Suprapubic skin (tissue), 4 donors: ENCODE measurements at places on chromosomes 6 and 20. TPM values are rescaled to one million over a fixed set of nuclear protein-coding genes. Genes with fewer than 3 reads are reported as not detected.

The TMEM170B gene
- 1.4 TPM for total RNA-seq

DNA sequence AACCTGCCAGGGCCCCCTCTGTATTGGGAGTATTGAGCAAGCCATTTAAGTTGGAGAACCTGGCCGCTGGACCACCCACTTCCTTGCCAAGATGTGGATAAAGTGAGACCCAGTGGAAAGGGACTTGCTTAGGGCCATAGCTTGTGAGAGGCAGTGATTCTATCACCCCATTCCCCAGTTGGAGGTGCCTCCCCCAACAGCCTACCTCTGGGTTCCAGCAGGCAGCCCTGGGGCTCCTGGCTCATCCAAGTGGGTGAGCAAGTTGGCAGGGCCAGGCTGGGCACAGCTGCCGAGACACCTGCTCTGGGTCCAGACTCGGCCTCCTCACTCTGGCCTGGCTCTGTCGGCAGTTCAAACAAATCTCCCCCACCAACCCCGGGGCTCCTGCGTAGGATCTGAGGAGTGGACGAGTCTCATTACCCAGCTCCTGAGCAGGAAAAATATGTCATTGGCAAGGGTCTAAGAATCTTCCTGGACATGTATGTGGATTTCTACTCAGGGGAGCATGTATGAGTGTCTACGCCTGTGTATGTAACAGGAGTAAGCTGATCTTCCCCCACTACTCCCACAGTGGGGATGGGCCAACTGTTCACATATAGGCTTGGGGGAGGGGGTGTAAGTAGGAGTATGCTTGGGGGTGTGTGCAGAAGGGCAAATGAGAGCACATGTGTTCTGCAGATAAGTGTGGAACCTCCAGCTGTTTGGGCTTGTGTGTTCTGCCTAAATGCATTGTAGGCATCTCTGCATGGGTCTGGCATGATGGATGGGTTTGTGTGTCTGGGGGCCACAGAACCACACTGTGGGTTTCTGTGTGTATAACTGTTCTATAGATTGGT is 1.9 kb downstream of the ID1 start:
- DNase-seq, result no peak

DNA sequence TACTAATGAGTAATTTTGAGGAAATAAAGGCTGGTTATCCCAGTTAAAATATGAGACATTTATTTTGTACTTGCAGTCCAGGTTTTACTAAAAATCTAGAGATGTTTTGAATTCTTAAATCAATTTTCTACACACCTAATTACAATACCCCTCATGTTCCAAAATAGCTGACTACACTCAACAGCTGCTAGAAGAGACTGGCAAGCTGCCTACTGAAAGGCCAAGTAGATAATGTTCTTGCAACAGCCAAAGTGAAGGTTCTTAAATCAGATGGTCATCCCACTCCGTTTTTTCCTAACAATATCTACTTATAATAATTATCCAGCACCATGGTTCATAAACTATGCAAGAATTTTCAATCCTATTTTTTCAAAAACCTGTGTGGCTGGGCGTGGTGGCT is 69.0 kb downstream of the DTNBP1 start:
- no peak for DNase-seq

The APOBEC2 gene
- total RNA-seq, result not detected

GRCh38 chr6:57134954-57135353 is 37.2 kb upstream of the BAG2 start:
- no peak for DNase-seq

DNA sequence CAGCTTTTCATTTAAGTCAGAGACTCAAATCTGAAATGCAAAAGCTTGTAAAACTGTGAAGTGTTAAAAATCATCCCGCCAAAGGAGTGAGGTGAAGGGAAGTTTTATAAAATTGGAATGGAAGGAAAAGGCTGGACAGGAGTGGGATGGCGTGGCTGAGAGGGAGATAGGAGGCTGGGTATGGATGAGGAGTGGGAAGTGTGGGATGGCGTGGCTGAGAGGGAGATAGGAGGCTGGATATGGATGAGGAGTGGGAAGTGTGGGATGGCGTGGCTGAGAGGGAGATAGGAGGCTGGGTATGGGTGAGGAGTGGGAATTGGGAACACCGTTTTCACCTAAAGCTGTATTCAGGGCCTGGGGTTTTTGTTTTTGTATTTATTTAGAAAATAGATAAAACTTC is 59.4 kb upstream of the NKX2-2 start:
- DNase-seq, result no peak
